ENCODE measurements at places on chromosomes 7 and 10. TPM values are rescaled to one million over a fixed set of nuclear protein-coding genes. Genes with fewer than 3 reads are reported as not detected.

RAMP3 gene
- total RNA-seq = not detected

UCMA gene
- total RNA-seq = not detected

NUTM2B gene
- total RNA-seq = not detected

ASB10 gene
- total RNA-seq = not detected

FAM180A gene
- total RNA-seq = not detected

PALS2 gene
- total RNA-seq = 51.1 TPM

EMX2 gene
- total RNA-seq = 3.9 TPM

TRIL gene
- 0.15 TPM for total RNA-seq

TAC1 gene
- not detected for total RNA-seq

DNA sequence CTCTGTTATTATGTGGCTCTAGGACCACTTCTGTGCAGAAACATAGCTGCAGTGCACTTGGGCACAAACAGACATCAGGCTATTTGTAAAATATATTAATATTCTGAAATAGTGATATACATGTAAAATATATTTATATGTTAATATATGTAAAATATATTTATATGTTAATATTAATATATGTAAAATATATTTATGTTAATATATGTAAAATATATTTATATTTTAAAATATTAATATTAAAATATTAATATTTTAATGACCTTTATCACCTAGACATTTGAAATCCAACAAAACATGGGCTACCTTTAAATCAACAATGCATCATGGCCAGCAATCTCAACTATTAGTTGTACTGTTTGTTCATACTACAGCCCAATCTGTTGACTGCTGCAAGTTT, 347.2 kb downstream of the CALN1 start:
- no peak for DNase-seq

- no peak for DNase-seq
These were observed 76.0 kb downstream of the CARD11 start for GRCh38 chr7:2967705-2968104.

DNA sequence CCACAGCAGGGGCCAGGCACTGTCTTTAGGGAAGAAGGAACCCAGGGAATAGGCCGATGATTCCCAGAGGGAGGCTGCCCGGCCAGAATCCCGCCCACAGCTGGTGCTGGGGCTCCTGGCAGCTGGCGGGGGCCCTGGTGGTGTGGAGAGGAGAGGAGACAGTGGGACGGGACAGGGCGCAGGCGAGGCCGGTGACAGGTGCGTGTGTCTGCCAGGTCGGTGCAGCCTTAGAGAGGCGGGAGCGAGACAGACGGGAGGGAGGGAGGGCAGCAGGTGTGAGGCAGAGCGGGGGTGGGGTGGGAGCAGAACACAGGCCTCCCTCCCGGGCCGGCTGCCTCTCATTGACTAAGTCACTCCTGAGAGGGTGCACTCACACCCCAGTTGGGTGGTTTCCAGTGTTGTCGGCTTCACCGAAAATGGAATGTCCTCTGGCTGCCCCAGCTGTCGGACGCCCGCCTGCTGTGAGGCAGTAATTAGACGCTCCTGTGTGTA, 55.2 kb downstream of the ELFN1 start:
- DNase-seq = peak; percentile 64

DNA sequence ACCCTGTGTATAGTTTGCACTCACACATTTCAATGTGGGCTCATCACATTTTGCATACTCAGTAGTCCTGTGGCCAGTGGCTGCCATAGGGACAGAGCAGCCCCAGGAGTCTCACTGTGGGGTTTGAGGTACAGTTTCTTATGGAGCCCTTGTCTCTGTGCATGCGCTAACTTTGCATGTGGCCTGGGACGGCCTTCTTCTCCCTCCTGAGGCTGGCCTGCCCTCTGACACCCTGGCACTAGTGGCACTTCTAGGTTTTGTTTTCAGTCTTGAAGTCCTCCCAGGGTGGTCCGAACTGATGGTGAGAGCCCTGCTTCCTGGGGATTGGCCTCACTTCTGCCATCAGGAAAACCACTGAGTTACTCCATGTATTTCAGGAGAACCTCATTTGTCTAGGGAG, 21.2 kb downstream of the NACAD start:
- no peak for DNase-seq

DNA sequence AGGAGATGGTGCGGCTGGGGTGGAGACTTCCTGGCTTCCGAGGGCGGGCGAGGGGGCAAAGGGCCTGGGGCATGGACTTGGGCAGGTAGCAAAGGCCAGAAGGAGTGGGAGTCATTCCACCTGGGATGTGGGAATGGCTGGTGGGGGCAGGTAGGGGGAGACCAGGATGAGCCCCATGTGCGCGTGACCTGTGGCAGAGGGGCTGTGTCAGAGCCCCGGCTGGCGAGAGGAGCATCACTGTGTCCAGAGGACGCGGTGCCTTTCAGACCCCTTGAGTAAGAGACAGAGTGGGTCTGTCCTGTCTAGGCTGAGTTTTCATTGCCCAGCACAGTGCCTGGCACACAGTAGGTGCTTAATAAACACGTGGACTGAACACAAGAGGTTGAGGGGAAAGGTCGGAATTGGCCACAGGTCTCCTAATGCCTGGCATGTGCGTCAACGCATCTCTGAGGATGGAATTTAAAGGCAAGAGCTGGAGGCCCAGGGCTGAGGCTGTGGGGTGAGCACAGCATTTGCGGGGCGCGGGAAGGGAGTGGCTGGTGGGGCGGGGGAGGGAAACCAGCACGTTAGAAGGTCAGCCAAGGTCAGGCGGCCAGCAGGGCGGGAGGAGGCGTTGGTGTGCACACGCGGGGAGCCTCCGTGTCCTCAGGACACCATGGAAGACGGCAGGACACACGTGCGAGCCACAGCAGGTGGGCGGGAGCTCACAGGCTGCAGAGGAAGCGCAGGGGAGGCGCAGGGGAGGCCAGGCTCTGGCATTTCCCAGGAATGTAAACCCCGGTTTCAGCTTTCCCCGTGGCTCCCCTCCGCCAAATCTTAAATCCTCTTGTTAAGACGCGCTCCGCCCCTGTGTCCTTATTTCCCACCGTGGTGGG, 51.8 kb downstream of the CUX1 start:
- DNase-seq = no peak

DNA sequence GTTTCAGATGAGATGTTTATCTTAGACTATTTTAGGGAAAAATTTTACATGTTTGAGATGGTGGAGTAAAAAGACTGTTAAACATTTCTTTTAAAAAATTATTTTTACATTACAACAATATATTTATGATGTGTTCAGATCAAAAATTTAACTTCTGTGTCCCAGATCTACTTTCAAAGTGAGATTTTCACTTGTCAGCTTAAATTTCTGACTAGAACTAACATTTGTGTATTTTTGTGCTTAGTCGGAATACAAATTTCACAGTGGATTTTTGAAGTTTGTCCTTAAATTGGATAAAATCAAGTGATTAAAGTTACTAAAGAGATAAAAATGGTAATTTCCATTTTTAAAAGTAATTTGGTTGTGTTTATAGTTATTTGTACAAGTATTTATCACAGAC, 24.9 kb downstream of the TMEM106B start:
- no peak for DNase-seq

DNA sequence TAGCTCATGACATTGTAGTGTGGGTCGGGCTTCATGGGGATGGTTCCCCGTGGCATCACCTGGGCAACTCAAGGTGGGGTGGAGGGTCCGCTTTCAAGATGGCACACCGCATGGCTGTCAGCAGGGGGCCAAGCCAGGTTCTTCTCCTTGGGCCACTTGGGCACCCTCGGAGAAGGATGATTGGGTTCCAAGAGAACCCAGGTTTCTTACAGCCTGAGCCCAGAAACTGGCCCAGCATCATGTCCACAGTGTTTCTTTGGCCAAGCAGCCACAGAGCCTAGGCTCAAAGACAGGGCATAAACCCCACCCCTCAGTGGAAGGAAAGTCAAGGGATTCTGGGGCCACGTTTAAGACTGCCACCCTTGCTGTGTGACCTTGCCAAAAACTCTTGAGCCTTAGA, 110.6 kb downstream of the PTPN20 start:
- no peak for DNase-seq

DNA sequence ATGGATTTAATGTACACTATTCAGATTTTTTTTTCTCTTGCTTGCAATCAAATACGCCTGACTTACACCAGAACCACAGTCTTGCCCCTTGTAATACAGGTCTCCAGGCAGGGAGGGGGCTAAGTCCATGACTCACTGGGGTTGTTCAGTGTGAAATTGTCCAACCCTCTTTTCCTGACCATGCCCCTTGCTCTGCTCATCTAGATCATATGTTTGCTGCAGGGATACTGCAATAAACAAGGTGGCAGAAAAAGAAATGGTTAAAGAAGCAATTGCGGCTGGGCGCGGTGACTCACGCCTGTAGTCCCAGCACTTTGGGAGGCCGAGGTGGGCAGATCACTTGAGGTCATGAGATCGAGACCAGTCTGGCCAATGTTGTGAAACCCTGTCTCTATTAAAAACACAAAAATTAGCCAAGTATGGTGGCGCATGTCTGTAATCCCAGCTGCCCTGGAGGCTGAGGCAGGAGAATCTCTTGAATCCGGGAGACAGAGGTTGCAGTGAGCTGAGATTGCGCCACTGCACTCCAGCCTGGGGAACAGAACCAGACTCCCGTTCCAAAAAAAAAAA, 85.5 kb downstream of the TMEM130 start:
- DNase-seq = peak; percentile 68

DNA sequence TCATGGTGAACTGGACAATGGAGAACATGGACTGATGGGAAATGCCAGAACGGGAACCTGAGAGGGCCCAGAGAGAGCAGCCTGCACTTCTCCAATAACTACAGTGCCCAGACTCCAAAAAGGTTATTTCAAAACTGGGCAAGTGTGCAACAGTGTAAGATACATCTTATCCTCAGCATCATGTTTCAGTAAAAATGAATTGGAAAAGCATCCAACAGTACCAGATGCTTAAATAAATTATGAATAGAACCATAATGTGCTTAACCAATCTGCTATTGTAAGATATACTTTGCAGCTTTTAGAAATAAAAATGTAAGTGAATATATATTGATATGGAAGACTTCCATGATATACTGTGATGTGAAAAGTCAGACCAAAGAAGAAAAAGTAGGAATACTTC, 303.3 kb downstream of the GRID1 start:
- no peak for DNase-seq

GRCh38 chr7:24800667-24801066, 43.4 kb upstream of the GSDME start:
- DNase-seq = no peak

DNA sequence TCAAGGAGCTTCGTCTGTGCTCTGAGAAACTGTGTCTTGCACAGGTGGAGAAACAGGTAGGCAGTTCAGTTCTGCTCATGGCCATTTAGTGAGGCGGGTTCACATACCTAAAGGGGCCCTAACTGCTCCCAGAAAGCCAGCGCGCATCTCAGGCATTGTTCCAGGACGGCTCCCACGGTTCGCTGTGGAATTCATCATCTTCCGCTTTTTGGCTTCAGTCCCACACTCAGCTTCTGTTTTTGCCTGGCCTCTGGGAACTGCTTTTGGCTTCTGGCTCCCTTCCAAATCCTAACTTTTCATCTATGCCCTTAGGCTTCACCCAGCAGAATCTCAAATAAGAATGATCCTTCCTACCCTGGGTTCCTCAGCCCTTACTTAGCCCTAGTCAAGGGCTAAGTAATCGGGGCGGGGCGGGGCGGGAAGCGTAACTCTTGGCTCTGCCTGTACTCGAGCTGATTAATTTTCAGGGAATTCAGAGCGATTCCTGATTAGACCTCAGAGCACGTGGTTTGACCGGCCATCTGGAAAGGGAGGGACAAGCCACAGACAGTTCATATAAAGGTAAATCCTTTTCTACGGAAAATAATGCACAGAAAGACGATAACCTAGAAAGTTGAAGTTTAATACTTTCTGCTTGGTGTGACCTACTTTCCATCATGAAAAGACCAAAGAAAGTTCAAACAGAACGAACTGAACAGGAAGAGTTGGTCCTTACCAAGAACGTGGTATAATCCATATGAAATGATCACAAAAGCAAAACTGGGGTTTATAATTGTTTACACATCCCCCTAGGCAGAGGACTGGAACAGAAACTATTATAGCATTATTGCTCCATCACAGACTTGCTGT, 105.7 kb downstream of the ST8SIA6 start:
- DNase-seq = peak; percentile 83

DNA sequence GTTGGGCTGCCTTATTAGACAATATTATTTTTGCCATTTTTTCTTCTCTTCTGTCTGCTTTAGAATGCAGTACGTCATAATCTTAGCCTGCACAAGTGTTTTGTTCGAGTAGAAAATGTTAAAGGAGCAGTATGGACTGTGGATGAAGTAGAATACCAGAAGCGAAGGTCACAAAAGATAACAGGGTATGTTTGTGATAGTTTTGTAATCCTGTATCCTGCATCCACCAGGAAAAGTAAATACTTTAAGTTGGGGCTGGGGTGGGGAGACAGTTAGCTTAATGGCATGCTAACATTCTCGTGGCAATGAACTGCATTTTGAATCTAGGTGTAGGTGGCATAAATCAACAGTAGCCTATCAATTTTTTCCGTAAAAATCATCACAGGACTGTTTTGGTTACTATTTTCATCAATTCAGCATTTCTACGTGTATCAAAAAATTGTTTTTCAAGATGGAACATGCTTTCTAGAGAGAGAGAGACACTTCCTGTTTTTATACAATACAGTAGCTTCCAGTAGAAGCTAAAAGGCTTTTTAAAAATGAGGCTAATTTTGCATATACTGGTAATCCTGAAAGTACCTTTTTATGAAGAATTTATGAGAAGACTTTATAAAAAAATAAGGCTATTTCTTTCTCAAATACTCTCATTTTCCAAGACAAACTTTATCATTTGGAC, 247.5 kb downstream of the FOXP2 start:
- no peak for DNase-seq

GRCh38 chr10:71399946-71400345, 3.2 kb downstream of the CDH23 start:
- DNase-seq = no peak

GRCh38 chr7:110153222-110153621, 937.7 kb upstream of the LRRN3 start:
- DNase-seq = no peak

DNA sequence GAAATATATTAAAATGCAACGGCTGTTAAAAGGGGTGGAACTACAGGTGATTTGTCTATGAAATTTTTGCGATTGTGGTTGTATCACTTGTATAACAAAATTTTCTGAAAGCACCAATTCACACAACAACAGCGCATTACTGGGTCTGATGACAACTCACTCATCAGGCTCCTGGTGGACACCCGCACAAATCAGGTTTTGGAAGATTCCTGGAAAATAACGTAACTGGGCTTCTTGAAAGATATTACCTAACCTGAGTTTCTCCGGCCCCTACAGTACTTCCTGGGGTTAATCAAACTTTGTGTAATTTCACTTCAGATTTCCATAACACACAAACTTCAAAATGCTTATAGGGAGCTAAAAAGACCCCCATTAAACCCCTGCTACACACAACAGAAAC, 7.6 kb downstream of the SNX8 start:
- no peak for DNase-seq

DNA sequence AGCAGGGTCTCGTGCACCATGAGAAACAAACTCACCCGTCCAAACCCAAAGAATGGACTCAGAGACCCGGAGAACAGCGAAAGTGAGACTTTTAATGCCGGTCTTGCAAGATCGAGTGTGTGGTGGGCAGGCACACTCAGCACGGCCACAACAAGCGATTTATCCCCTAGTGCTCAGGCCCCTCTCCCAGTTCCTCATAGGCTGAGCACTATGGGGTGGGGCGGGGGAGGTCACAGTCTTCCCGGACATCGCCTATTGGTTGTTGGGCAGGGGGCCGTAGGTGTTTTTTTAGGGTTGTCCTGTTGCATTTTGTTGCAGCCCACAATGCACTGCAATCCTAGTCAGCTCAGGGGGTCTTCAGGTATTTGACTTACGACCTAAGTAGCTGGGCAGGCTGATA, 608.3 kb upstream of the FOXK1 start:
- DNase-seq = no peak

GRCh38 chr10:1559761-1560160, 177.6 kb downstream of the ADARB2 start:
- no peak for DNase-seq
